ENCODE measurements at places on chromosomes 3 and 15. TPM values are rescaled to one million over a fixed set of nuclear protein-coding genes. Genes with fewer than 3 reads are reported as not detected.

- no peak for DNase-seq
Measured at GRCh38 chr3:18937574-18937973, 210.7 kb upstream of the KCNH8 start.

DNA sequence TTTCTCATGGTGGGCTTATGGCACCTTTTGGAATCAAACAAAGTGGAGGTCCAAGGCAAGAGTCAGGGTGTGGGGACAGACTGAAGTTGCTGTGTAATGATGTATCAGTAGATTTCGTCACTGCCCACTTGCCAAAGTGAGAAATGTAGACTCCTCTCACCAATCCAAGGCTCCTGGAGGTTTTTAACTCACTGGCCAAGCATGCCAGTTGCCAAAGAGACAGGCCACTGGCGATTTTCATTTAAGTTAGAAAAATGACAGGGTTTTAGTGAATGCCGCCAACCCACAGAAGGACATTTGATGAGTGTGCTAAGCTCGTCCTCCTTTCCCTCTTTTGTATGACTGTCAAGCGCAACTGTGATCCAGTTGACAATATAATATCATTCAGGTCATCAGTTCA, 209.2 kb downstream of the FEZF2 start:
- DNase-seq = no peak

DNA sequence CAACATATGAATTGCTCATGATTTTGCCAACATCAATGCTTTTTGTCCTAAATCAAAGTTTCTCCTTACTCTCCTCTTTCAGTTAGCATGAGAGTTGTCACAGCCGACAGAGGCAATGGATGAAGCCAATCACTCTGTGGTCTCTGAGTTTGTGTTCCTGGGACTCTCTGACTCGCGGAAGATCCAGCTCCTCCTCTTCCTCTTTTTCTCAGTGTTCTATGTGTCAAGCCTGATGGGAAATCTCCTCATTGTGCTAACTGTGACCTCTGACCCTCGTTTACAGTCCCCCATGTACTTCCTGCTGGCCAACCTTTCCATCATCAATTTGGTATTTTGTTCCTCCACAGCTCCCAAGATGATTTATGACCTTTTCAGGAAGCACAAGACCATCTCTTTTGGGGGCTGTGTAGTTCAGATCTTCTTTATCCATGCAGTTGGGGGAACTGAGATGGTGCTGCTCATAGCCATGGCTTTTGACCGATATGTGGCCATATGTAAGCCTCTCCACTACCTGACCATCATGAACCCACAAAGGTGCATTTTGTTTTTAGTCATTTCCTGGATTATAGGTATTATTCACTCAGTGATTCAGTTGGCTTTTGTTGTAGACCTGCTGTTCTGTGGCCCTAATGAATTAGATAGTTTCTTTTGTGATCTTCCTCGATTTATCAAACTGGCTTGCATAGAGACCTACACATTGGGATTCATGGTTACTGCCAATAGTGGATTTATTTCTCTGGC, 2.5 kb downstream of the OR4F6 start:
- DNase-seq = no peak

KAT2B gene
- 4.5 TPM for polyA plus RNA-seq

FRMD4B gene
- 0.18 TPM for polyA plus RNA-seq

All from BJ (cell line).